ENCODE measurements at places on chromosomes 1 and 21. TPM values are rescaled to one million over a fixed set of nuclear protein-coding genes. Genes with fewer than 3 reads are reported as not detected.

- DNase-seq = no peak
- no peak overlapping the region for H3K27ac ChIP-seq
- no peaks in the 10 kb centered on the region for H3K36me3 ChIP-seq
- H3K4me1 ChIP-seq = peaks cover 8% of the 10 kb centered on the region
- no peak overlapping the region for H3K4me3 ChIP-seq
- H3K27me3 ChIP-seq = no peaks in the 10 kb centered on the region
Measured at GRCh38 chr21:31524140-31524539, 135.4 kb upstream of the SOD1 start.

DNA sequence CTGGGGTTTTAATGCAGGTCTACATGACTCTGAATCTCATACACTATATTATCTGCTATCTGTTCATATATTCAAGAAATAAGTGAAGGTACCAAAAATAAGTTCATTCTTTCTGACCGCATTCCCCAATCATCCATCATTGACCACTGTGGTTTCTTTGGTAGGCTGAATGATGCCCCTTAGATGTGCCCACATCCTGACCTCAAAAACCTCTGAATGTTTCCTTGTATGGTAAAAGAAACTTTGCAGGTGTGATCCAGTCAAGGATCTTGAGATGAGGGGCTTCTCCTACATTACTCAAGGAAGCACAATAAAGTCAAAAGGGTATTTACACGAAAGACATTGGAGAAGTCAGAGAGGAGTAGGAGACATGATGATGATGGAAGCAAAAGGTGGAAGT, 60.6 kb upstream of the LRRC8B start:
- H3K36me3 ChIP-seq = no peaks in the 10 kb centered on the region
- H3K4me1 ChIP-seq = peaks cover 40% of the 10 kb centered on the region
- H3K27ac ChIP-seq = no peak overlapping the region

- no peak overlapping the region for H3K4me3 ChIP-seq
- H3K4me1 ChIP-seq = no peaks in the 10 kb centered on the region
- no peak for DNase-seq
- no peaks in the 10 kb centered on the region for H3K36me3 ChIP-seq
- H3K27ac ChIP-seq = no peak overlapping the region
- H3K27me3 ChIP-seq = no peaks in the 10 kb centered on the region
Measured at GRCh38 chr1:220843481-220844011, 35.7 kb upstream of the HLX start.

DNA sequence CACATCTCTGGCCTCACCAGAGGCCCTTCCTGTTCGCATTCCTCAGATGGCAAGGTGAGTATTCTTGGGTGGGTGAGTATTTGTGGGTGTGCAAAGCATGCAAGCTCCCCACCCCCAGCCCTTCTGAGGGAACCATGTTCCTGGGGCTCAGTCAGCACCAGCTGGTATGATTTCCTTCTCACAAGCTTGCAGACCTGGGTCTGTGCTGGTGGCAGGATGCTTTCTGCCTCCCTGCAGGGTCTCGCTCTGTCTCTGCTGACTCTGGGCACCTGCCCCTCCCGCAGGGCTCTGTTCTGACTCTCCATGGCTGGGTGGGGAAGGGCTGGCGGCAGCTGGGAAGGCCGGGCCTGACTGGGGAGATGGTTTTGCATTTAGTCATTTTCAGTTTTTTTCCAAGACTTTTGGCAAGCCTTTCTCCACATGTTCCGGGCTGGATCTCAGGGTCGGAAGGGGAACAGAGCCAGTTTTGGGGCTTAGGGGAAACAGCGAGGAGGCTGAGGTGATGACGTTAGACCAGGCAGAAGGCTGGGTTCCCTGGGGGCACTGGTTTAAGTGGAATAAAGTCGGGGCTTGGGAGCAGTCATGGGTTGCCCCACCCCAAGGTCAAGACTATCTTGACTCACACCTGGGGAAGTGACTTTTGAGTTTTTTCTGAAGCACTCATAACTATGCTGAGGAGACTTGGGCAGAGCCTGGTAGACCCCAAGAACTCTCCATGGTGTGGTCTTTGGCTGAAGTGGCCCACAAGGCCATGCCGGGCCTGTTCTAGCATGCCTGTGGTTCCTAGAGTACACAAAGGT, 6.2 kb downstream of the RASSF5 start:
- peak overlapping the region; percentile 78 for H3K27ac ChIP-seq
- peaks cover 38% of the 10 kb centered on the region for H3K4me1 ChIP-seq
- H3K27me3 ChIP-seq = no peaks in the 10 kb centered on the region
- DNase-seq = peak; percentile 98
- no peaks in the 10 kb centered on the region for H3K36me3 ChIP-seq

DNA sequence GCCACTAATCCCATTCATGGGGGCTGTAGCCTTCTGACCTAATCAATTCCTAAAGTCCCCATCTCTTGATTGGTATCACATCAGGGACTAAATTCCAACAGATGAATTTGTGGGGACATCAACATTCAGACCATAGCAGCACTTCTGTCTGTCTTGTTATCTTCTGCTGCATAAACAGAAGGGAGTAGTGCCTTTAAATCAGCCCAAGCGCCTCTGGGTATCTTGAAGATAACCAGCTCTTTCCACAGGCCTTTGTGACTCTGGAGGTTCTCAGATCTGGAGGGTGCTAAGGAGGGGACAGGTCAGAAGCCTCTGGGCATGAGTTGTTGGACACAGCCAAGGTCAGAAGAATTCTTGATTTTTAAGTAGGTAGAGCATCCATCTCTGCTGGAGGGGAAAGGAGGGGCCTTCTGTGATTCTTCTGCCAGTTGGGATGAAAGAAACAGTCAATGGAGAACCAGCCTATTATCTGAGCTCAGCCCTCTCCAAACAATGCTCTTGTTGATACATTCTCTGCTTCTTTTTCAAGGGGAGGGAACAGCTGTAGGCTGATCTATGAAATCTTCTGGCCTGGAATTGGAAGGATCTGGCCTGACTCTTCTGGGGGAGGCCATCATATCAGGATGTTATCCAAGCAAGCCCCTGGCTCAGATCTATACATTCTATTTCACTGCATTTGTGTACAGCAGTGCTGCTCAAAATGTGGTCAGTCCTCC, 31.3 kb upstream of the LRIG2 start:
- no peak for DNase-seq
- H3K36me3 ChIP-seq = no peaks in the 10 kb centered on the region
- peak overlapping the region; percentile 66 for H3K27ac ChIP-seq
- H3K27me3 ChIP-seq = no peaks in the 10 kb centered on the region
- H3K4me3 ChIP-seq = no peak overlapping the region

DNA sequence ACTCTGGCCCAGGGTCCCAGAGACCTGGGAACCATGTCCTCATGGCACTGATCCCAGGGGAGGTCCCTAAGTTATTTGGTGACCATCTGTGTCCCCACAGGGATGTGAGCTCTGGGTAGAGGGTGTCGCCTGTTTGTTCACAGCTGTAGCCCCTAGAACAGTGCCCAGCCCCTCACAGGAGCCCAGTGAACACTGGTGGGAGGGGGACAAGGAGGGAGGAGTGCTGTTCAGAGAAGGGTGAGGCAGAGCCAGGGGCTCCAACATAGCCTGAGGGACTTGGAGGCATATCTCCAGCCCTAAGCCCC, 450.4 kb downstream of the MATN1 start:
- no peak overlapping the region for H3K27ac ChIP-seq
- no peaks in the 10 kb centered on the region for H3K4me1 ChIP-seq
- no peak overlapping the region for H3K4me3 ChIP-seq
- no peaks in the 10 kb centered on the region for H3K36me3 ChIP-seq

DNA sequence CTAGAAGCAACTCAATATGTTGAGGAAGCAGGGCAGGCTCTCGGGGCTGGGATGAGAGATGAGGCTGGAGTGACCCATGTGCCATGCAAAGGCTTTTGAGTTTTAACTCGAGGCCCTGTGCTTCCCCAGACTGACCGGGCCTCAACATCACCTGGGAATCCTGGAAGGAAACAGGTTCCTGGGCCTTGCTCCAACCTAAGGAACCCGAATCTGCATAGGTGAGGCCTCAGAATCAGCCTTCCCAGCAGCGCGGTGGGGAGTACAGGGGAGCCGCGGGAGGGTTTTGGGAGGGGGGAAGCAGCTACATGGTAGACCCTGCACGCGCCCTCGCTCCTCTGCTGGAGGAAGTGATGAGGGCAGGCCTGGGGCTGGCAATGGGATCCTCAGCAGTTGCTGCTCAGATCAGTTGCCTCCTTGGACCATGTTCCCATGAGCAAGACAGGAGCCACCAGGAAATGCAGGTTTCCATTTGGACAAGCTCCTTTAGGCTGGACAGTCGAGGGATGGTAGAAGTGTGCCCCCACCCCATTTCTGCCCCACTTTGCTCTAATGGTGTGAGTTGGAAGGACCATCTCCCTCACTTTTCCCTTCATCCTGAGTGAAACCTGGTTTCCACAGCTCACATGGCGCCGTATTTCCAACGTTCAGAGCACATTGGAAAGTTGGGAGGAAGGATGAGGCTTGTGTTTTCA, 4.5 kb upstream of the KIAA1614 start:
- no peaks in the 10 kb centered on the region for H3K27me3 ChIP-seq
- no peak for DNase-seq
- no peaks in the 10 kb centered on the region for H3K36me3 ChIP-seq
- H3K27ac ChIP-seq = no peak overlapping the region

CHIA gene
- not detected for total RNA-seq

DYNLT5 gene
- total RNA-seq = not detected

MIA3 gene
- 69.3 TPM for total RNA-seq

WDR64 gene
- not detected for total RNA-seq

NOTCH2 gene
- total RNA-seq = 42.2 TPM

SLAMF8 gene
- total RNA-seq = not detected

Data from PC-3 (cell line).